ENCODE measurements at places on chromosomes 7 and 10.
A peak's percentile ranks its signal among the peaks of the same experiment; 100 is the strongest.

- peak; percentile 16 for DNase-seq
Measured at GRCh38 chr7:115217373-115217772, 295.5 kb downstream of the MDFIC start.

GRCh38 chr10:86646933-86647332 is 7.4 kb upstream of the OPN4 start:
- DNase-seq, result no peak

DNA sequence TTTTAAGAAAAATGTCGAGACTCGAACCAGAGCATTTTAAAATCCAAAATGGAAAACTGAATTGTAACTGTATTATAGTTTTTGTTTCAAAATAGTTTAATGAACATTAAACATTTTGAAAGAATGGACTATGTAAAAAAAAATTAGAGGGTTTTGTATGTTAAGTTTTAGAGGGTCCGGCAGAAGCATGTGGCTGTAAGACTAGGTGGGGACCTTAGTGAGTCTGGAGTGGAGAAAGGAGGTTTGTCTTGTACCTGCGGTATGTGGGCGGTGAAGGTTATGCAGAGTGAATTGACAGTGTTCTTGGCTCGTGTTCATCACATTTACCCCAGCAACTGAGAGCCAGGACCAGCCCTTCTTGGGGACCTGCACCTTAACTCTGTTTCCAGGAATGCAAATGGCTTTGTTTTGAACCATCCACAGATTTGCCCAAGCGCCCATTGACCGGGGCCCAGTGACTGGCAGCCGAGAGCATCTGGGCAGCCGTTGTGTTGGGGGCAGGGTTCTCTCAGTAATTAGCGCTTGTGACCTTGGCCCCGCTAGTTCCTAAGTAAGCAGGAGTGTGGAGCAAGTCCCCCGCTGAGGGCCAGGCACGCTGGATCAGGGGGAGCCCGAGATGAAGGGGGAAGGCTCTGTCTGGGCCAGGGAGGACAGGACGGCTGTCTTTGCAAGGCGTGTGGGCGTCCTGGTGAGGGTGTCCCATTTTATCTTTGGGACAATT is 1.4 kb upstream of the KLF6 start:
- peak; percentile 56 for DNase-seq

DNA sequence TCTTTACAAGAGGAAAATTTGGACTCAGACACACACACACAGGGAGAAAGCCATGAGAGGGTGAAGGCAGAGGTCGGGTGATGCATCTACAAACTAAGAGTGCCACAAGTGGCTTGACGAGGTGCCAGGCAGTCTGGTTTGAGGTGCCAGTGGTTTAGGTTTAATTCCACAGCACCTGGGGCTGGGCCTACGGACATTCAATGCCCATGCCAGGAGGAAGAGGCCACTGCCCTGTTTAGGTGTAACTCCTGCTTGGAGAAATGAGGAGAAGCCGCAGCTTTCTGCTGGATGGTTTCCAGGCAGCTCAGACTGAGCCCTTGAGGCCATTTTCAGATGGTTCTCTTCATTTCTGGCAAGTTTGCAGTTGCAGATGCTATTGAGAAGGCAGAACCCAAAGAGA is 83.6 kb downstream of the HTR5A start:
- no peak for DNase-seq

DNA sequence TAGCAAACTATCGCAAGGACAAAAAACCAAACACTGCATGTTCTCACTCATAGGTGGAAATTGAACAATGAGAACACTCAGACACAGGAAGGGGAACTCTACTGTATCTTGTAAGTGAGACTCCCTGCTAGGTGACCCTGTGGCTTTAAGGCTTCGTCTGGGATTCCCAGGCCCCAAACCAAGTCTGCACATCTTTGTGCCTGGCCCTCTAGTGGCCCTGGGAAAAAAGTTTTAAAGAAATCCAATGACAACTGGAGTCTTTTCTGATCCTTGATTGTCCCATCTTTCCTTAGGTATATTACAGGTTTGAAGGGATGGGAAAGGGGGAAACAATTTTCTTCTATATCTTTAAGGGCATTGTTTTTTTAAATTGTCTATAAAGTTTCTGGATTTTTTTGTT is 10.6 kb upstream of the LIPM start:
- DNase-seq, result peak; percentile 22

- peak; percentile 58 for DNase-seq
Measured at GRCh38 chr10:3867454-3868270, 82.7 kb upstream of the KLF6 start.

- peak; percentile 99 for DNase-seq
Measured at GRCh38 chr7:25009257-25009656, 29.3 kb upstream of the OSBPL3 start.

DNA sequence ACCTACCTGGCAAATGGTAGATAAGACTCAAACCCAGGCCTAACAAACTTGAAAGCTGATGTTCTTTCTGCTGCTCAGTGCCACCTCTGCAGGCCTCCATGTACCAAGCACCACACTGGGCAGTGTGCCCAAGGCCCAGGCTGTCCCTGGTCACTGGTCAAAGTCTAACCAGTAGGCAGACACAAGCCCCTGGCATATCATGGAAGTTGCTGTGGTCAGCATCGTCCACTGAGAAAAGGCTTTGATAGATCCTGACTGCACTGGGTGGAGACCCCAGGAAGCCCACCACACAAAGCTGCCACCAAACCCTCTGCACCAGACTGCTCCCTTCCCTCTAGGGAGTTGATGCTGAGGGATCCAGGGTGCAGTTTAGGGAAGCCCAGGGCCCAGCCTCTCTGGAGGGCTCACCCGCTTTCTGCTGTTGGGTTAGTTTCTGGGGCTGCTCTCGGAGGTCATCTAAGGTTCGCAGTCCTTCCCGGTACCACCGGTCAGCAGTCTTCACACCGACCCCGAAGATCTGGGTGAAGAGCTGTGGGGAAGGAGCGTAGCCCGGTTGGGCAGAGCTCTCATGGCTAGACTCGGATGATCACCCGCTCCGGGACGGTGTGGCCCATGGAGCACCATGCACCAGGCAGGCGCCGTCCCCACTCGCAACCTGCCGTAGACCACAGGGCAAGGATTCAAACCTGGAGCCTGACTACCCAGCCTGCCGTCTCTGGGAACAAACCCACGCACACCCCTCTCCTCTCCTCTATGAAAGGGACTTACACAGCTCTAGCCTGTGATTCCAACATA is 6.0 kb downstream of the POLM start:
- DNase-seq, result no peak

DNA sequence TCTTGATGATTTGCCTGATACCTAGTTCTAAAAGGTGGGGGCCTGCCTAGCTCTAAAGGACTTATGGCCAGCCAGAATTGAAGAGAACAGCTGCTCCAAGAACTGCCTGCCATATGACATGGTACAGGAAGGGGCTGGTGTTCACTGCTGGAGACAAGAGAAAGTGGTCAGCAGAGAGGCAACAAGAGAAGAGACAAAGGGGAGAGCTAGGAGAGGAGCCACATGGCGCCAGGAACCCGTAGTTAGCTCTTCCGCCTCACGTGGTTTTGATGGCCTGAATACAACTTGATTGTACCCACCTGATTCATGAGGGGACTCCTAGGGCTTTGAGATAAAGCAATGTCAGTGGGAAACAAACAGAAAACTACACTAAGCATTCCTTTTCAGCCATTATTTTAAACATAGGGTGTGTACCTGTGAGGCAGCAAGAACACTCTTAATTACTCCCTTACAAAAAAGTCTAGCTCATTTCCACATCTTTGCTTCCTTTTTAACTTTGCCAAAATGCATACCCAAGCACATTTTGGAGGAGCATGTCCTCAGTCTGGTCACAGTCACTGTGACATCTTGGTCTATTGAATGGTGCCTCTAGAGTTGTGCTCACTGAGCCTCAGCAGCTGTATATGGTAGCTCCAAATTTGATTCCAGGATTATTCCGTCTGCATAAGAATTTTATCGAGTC is 71.6 kb downstream of the CCDC71L start:
- DNase-seq, result no peak

DNA sequence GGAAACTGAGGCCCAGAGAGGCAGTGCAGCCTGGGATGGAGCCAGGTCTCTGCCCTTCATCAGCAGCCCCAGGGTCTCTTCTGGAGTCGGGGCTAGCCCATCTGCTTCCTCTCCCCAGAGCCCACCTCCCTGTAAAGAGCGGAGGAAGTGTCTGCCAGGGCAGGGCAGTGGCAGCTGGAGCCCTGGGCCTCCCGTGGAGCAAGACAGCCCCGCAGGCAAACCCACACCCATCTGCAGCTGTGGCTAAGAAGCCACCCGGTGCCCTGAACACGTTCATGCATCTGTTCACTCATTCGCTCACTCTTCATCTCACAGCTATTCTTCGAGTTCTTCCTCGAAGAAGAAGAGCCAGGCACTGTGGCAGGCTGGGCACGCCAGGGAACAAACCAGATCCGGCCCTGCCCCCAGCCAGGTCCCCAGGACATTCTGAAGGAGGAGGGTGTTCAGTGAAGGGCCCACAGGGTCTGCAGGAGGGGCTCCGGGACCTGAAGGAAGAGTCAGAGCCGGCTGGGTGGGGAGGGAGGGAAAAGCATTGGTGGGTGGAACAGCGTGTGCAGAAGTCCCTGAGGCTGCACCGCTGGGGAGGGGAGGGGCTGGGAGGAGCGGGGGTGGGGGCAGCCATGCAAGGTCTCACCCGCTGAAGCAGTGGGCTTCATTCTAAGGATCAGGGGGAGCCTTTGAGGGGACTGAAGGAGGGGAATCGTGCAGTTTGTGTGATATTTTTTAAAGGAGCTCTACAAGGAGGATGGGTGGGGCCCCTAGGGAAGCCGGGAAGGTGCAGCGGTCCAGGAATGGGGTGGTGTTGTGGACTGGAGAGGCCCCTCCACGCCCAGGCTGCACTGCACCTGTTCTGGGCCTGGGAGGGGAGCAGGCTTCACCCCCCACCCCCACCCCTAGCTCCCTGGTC is 99.1 kb downstream of the UNCX start:
- DNase-seq, result no peak

DNA sequence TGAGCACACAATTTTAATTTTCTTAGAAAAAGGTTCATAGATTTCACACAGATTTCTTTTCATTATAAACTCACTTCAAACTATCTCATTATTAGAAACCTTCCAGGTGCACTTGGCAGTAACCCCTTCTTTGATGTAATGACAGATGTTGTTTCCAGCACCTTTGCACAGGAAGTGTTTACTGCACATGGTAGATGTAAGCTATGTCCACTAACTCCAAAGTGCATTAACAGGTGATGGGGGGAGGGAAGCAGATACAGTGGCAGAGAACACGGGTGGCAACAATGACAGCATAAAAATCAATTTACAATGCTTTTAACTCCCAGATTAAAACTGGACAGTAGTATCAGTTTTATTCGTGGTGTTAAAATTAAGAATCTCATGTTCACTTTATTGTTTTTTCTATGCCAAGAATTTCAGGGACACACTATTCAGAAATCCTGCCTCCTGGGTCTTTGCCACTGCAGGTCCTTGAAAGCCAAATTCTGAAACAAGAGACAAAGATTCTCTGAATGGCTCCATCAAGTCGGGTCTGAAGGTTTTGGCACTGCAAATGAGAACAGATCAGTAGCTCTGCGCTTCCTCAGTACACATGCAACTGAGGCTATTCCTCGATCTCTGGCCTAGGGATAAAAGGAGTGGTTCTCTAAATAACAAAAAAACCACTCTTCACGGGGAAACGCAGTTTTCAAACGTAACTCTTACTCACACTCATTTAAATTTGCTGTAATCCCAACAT is 187.7 kb downstream of the JAZF1 start:
- no peak for DNase-seq

DNA sequence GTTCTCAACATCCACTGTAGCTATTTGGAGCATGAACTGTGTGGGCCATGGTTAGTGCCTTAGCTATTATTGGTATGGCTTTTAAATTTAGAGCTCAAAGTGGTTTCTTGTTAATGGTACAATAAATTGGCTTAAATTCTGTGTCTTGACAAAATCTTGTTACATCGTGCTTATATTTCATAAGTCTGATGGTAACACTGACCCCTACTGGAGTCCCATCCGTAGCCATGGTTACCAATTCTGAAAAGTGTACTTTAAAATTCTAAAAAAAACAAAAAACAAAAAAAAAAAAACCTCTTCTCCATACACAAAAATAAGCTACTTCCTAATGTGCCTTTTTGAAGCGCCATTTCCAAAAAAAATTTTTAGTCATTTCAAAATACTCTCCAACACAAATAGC is 6.4 kb upstream of the RPP30 start:
- peak; percentile 49 for DNase-seq

DNA sequence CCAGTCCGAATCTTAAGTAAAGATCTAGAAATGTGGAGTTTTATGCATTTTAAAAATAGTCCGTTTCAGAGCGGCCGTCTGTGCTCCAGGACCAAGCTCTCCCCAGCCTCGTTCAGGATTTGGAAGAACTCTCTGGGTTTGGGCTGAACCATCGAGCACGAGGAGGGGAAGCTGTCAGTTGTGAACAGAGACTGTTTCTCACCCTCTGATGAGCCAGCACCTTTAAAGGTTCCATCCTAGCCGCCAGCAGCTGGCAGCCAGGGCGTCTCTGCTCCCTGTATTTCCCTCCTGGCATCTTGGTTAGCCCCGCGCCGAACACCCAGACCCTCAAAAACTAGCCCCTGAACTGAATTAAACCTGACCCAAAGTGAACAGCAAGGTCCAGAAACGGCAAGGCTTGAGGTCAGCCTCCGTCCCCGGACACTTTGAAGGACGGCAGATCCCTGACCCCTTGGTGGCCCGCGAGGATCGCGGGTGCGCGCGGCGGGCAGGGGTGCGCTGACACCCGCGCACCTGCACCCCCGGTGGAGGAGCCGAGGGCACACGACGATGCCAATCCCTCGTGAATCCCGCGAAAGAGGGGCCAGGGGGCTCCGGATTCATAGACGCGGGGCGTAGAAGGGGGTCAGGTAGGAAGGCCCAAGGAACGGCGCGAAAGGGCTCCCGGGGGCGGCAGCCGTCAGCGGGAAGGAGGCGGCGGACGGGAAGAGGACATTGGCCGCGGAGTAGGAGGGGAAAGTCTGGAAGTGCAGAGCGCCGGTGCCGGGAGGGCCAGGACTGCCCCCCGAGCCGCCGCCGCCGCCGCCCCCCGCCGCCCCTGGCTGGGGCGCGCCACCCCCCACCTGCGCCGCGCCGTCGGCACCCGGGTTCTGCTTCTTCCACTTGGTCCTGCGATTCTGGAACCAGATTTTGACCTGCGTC is 2.7 kb downstream of the NKX1-2 start:
- no peak for DNase-seq

DNA sequence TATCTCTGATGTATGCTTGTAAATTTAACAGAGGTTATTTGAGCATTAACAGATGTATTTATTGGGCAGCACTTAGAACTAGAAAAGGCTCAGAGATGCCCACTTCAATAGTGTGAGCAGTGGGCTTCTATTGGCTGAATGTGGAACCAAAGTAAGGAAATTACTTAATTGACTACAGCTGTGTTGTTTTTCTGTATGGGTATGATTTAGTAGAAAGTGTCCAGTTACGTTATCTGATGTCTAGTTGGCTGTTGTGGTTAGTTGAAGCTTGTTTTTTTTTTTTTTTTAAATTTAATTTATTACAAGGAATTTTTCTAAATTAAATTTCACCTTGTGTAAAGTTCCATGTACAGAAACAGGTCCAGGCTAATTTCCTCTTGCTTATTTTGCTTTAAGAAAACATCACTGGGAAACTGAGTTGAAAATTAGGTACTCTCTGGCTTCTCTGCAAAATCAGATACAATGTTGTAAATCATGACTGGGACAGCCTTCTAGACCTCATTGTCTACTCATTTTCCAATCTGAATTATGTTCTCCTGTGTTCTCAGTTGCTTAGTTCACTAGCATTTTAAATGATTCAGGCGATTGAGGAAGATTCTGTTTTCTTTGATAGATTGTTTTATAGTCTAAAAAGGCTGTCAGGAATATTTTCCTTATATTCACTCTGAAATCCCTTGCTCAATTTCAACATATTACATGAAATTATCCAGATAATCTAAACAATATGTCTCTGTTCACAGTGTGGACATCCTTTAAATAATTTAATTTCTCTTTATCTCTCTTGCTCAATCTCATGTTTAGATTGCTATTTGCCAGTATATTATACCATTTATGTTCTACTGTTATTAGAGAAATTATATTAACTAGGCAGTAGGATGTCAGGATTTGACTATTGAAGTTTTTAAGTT is 53.0 kb downstream of the PHF14 start:
- DNase-seq, result peak; percentile 38

All from fibroblast of mammary gland (primary cell).